ENCODE measurements at places on chromosomes 1 and 21.

DNA sequence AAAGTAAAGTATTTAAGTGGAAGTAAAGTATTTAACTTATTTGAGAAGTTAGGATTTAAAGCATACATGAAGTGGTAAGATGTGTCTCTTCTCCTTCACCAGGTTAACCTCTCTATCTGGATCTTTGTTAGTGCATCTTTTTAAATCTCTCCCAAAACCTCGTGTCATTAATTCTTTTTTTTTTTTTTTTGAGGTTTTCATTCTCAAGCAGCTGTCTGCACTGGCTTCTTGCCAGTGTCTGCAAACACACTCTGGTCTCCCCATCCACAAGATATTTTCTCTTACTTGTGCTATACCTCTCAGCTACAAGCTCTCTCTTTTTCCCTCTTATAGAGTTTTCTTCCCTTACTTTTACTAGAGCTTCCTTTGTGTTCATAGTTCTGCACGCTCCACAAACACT lies 49.0 kb downstream of the CLDN17 start:
- ATAC-seq: no peak

- ATAC-seq: no peak
Observed at GRCh38 chr1:182690886-182691443, 6.6 kb upstream of the RGS8 start.

- ATAC-seq: peak; percentile 49
Observed at GRCh38 chr1:29124366-29125236, 898 bp upstream of the TMEM200B start.

DNA sequence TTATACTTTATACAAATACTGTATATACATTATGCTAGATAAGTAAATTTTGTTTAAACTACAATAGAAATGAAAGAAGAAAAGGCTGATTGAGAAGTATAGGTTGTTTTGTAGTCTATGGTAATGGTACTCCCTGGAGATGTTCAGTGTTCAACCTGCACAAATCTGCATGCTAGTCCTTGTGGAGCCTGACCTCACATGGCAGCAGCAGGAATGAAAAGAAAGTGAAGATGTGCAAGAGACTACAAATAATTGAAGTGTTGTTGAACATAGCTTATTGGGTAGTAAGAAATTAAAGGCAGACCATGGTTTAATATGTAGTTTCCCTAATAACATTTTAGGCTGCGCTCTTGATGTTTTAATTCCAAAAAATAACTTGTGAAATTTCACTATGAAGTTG lies 201.2 kb downstream of the TGFB2 start:
- no peak for ATAC-seq

DNA sequence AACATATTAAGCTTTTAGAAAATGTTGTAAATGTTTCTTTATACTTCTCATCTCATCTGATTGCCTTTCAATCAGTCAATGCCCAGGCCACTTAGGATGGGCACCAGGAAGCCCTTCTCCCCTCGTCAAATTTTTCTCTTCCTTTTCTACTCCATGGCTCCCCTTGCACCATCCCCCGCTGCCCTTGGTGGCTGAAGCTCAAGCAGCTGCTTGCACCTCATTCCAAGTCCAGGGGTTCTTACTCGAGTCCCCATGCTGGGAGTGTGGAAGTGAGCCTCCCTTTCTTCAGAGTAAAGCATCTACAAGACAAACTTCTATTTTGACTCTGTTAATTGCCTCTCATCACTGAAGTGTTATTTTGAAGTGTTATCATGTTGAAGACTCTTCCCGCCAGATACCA lies 39.7 kb upstream of the KRTAP11-1 start:
- ATAC-seq: no peak

- no peak for ATAC-seq
Observed at GRCh38 chr1:79042117-79042516, 35.6 kb upstream of the ADGRL4 start.

DNA sequence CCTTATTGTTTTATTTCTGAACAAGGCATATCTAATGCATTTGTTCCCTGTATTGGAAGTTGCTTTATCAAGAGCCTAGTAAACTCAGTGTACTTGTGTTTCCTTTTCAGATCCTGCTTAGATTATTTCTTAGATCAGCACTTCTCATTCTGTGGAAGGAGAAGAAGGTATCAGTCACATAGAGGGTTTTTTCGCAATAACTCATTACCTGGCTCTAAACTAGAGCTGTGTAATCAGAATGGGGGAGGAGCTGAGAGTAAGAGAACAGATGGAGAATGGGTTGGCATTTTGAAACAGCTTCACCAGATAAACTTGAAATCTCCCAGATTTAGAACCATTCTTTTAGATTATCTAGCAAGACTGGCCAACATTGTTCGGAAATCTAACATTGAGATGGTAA lies 11.0 kb downstream of the AHCYL1 start:
- ATAC-seq: no peak

- no peak for ATAC-seq
Observed at GRCh38 chr1:26530895-26531598, 1.5 kb downstream of the RPS6KA1 start.

- ATAC-seq: no peak
Observed at GRCh38 chr1:45282351-45282750, 44.3 kb upstream of the HPDL start.

DNA sequence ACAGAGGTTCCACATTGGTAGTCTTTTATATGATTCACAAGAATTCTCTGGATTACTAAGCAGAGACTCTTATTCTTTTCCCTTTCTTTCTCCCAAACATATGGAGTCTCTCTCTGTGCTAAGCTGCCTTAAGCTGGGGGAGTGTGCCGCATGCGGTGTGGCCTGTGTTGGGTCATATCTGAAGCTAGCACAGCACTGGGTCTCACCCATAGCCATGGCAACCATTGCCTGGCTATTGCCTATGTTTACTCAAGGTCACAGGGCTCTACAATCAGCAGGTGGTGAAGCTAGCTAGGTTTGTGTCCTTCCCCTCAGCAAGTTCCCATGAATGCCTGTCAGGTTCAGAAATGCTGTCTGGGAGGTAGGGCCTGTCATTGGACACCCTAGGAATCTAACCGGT lies 73.6 kb upstream of the ZRANB2 start:
- no peak for ATAC-seq

DNA sequence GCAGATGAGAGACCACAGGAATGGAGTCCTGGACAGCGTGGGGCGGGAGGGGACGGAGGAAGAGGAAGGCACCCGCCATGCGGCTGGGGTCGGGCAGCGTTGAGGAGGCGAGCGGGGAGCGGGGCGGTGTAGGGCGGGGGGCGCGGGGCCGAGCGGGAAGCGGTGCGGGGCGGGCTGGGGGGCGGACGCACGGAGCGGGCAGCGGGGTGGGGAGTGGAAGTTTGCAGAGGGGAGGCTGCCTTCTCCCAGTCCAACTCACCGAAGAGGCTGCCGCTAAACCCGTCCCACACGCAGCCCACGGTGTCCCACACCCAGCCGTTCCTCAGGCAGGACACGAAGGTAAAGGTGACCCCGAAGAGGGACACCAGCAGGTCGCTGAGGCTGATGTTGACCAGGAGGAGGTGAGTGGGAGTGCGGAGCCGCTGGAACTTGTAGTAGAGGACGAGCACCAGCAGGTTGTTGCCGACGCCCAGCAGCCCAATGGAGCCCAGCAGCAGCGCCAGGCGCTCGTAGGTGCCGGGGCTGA lies 483 bp downstream of the CHML start:
- ATAC-seq: peak; percentile 47

GRCh38 chr1:159913451-159914192 lies 11.7 kb downstream of the TAGLN2 start:
- no peak for ATAC-seq

DNA sequence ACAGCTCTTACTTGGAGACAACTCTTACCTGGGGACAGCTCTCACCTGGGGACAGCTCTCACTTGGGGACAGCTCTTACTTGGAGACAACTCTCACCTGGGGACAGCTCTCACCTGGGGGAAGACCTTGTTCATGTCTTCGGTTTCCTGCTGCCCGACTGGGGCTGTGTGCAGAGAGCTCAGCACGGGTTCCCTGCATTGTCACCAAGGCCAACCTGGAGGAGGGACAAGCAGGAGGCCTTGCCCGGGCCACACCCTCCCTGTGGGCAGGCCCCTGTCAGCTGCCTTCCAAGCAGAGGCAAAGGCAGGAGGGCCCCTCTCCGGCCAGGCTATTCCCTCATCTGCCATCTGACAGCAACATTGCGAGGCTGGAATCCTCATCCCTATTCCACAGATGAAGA lies at the start of gene LDLRAD1:
TSS of gene LDLRAD1 (minus strand) at position 208 of the 400 bp plus-strand sequence. CDS start at position 134, 74 bp downstream.
- ATAC-seq: no peak

DNA sequence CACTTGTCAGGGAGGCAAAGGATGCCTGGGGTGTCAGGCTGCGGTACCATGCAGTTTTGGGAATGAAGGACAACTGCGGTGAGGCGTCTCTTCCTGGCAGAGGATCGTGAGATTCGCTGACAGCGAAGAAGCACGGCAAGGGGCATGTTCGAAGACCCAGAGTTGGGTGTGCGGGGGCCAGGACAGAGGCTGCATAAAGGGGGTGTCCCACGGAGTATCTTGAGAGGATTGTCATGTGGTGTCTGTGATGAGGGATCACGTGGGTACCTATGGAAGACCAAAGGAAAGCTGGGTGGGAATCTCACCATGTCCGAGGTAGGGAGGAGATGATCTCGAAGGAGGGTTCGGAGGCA lies 372 bp downstream of the SLC25A44 start:
- no peak for ATAC-seq

DNA sequence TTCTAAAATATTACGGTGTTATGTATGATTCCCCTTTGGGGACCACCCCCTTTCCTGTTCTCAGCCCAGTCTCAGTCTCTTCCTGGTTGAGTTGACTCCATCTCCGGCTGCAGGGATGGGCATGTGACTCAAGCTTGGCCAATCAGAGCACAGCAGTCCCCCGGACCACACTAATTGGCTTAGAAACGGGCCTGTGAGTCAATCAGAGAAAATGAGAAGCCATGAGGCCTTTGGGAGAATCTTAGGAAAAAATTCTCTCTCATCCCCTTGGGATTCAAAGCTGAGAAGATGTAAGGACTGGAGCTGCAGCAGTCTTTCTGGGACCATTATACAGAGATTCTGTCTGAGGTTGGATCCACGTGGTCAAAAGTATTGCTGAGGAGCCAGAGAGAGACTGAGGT lies 10.7 kb upstream of the FHAD1 start:
- no peak for ATAC-seq

GRCh38 chr1:162404550-162405160 lies 7.3 kb downstream of the SH2D1B start:
- no peak for ATAC-seq

DNA sequence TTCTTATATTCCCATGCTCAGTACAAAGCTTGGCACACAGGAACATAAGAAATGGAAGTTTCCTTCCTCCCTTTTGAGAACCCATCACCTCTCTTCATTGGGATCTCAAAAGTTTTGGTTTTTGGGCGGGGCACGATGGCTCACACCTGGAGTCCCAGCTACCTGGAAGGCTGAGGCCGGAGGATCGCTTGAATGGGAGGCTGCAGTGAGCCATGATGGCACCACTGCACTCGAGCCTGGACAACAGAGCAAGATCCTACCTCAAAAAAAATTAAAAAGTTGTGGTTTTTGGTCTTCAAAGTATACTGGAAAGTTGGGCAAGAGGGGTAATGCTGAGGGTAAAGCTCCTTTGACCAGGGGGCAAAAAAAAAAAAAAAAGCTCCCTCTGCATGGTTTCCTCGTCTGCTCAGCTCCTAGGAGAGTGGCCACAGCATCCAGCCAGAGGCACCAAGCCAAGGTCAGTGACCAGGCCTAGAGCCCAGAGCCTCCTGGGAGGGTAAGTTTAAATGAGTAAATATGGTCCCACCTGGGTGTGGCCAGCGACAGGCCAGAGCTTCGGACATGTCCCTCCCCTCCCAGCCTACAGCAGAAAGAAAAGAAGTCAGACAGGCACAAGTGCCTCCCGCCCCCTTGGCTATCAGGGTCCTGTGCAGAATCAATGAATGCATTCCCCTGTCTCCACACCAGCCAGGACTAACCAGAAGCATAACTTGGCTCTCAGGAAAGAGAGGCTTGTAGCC lies 5.0 kb downstream of the MEF2D start:
- no peak for ATAC-seq

- ATAC-seq: no peak
Observed at GRCh38 chr21:38989379-38989744, 183.6 kb downstream of the ETS2 start.

DNA sequence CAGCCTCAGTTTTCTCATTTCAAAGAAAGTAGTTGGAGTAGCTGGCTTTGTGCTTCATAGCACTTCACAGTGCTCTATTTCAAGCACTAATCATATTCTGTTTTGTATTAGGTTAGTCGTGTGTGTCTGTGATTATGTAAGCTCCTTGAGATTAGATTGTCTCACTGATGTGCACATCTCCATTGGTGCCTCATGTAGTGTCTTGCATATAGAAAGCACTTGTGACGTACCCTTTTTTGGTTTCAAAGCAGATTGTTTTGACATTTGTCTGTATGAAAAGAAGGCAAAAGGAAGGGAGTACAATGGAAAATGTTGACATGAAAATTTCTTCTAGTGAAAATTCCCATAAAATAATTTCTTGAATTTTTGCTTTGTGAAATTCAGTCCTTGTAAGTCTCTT lies 13.9 kb downstream of the BTBD8 start:
- no peak for ATAC-seq

GRCh38 chr1:243924188-243924587 lies 74.1 kb upstream of the AKT3 start:
- ATAC-seq: no peak

DNA sequence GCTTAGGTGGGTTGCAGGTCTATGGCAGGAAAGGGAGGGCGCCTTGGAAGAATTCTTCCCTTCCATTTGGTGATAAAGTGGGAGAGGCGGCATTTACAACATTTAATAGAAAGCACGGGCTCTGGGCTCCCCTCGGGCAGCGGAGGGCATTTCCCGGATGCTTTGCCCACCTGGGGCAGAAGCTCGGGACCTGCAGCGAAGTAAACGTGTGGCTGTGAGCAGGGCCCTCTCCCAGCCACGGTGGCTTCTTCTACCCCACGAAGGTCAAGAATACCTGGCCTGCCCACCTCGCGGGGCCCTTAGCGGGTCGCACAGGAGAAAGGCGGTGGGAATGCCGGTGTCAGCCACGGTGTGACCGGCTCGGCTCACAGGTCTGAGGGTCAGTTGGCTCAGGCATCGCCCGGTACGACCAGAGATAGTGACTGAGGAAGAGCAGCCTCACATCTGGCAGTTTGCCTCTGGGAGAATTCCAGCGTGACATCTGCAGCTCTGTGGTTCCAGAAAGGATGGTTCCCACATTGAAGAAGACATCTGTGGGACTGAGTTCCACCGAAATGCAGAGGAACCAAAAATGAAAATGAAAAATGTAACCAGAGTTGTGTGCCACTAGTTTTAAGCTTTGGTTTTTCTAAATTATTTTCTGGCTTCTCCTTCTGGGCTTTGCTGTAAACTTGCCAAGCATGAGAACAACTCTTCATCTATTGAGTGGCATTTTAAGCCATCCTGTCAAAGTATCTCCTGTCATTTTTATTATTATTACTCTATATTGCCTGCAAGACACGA lies 720 bp upstream of the F3 start:
- peak; percentile 22 for ATAC-seq

GRCh38 chr21:31293986-31294385 lies 50.1 kb downstream of the TIAM1 start:
- ATAC-seq: peak; percentile 80

Measured in activated CD4-positive, CD25-positive, alpha-beta regulatory T cell treated with anti-CD3 and anti-CD28 coated beads, Interleukin-2, amount 50 U/mL, for 24 hours (primary cell).